ENCODE measurements at places on chromosomes 5 and 9.

GRCh38 chr9:130682421-130683121 lies 11.0 kb upstream of the EXOSC2 start:
- DNase-seq: peak; percentile 56
- H3K27ac ChIP-seq: no peak overlapping the region
- H3K36me3 ChIP-seq: no peaks in the 10 kb centered on the region

DNA sequence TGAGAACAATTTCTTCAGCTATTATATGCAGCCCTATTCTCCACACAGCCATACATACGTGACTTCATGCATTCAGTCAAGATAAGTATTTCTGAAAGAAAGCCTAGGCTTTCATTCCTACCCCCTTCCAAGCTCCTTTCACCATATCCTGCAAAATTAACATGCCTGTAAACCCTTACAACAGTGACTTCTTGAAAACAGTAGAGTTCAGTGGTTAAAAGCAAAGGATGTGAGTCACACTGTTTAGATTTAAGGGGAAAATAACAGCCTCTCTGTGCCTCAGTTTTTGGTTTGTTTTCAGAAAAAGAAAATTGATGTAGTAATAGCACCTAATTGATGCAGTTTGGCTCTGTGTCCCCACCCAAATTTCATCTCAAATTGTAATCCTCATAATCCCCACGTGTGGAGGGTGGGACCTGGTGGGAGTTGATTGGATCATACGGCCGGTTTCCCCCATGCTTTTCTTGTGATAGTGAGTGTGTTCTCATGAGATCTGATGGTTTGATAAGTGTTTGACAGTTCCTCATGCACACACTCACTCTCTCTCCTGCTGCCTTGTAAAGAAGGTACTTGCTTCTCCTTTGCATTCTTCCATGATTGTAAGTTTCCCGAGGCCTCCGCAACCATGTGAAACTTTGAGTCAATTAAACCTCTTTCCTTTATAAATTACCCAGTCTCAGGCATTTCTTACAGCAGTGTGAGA lies 264.8 kb downstream of the CETN3 start:
- no peaks in the 10 kb centered on the region for H3K4me1 ChIP-seq
- H3K4me3 ChIP-seq: no peak overlapping the region
- H3K27ac ChIP-seq: no peak overlapping the region
- DNase-seq: no peak
- H3K27me3 ChIP-seq: no peaks in the 10 kb centered on the region
- H3K36me3 ChIP-seq: no peaks in the 10 kb centered on the region

DNA sequence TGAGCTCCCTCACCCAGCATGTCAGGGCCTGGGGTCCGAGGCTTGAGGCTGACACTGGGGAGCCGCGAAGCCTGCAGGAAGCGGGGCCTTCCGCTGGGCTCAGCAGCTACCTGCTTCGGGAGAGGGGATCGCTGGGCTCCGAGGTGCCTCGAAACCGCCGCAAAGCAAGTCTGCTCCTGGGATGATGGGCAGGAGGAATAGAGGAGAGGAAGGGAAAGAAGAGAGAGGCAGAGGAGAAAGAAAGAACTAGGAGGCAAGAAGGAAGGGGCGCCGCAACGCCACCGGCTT lies 1.5 kb upstream of the PRDM12 start:
- H3K36me3 ChIP-seq: no peaks in the 10 kb centered on the region
- H3K4me3 ChIP-seq: no peak overlapping the region
- peaks cover 39% of the 10 kb centered on the region for H3K4me1 ChIP-seq
- H3K27me3 ChIP-seq: peaks cover 100% of the 10 kb centered on the region

DNA sequence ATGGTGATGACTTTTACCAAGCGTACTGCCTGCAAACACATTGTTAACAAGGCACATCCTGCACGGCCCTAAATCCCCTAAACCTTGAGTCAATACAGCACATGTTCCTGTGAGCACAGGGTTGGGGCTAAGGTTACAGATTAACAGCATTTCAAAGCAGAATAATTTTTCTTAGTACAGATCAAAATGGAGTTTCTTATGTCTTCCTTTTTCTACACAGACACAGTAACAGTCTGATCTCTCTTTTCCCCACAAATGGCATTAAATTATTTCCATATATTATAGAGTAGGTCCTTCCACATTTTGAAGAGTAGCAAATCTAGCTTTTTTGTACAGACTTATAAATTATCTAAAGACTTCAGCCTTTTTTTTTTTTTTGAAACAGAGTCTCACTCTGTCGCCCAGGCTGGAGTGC lies 1.6 kb upstream of the TMEM141 start:
- peak overlapping the region; percentile 98 for H3K27ac ChIP-seq
- no peaks in the 10 kb centered on the region for H3K36me3 ChIP-seq
- peaks cover 23% of the 10 kb centered on the region for H3K4me1 ChIP-seq
- no peak for DNase-seq

- no peak overlapping the region for H3K4me3 ChIP-seq
- no peaks in the 10 kb centered on the region for H3K36me3 ChIP-seq
- no peak for DNase-seq
- no peaks in the 10 kb centered on the region for H3K4me1 ChIP-seq
These were observed 59.9 kb downstream of the SUB1 start for GRCh38 chr5:32645246-32645645.

GRCh38 chr9:133873461-133873891 lies 118.6 kb downstream of the VAV2 start:
- no peak overlapping the region for H3K4me3 ChIP-seq
- no peaks in the 10 kb centered on the region for H3K36me3 ChIP-seq
- no peaks in the 10 kb centered on the region for H3K27me3 ChIP-seq
- H3K4me1 ChIP-seq: peaks cover 25% of the 10 kb centered on the region
- DNase-seq: no peak
